ENCODE measurements at places on chromosomes 1 and 21.
A peak's percentile ranks its signal among the peaks of the same experiment; 100 is the strongest.

GRCh38 chr1:58836408-58836807, 52.6 kb upstream of the JUN start:
- DNase-seq, result no peak

DNA sequence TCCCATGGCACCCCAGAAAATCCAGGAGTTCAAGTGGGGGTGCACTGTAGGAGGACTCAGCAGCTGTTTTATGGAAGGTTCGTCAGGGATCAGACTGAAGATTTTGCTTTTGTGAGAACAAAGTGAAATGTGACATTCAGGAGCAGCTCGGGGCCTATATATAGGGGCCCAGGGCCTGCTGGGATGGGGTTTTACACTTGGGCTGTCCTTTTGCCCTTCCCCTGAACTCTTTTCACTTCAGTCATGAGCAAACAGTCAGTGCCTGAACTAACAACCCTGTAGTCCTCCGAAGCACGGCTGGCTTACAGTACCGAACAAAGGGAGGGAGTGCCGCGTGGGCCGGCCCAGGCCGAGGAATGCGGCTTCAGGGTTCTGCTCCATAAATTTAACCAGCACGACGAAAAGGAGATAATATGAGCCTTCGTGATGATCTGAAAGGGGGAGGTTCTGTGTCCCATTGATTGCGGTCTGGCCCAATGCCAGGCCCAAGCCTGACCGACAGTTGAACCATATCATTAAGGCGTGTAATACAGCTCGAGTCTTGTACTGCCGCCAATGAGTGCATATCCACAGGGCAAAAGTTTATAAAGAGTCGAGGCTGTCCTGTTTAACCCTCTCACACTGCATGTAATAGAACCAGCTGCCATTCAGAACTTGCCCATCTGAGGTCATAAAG, 139.9 kb downstream of the DHRS3 start:
- DNase-seq, result no peak

GRCh38 chr1:53408013-53408754, 51.0 kb upstream of the DMRTB1 start:
- no peak for DNase-seq

DNA sequence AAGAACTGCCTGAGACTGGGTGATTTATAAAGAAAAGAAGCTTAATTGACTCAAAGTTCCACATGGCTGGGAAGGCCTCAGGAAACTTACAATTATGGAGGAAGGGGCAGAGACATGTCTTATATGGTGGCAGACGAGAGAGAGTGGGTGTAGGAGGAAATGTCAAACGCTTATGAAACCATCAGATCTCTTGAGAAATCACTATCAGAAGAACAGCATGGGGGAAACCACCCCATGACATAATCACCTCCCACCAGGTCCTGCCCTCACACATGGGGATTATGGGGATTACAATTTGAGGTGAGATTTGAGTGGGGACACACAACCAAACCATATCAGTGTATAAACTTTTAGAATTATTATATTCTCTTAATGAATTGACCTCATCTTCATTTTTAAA, 335.9 kb upstream of the DPYD start:
- DNase-seq, result no peak

GRCh38 chr1:25623731-25624130, 7.1 kb downstream of the MAN1C1 start:
- DNase-seq, result no peak

- DNase-seq, result no peak
Measured at GRCh38 chr1:214372092-214372491, 91.1 kb downstream of the SMYD2 start.

DNA sequence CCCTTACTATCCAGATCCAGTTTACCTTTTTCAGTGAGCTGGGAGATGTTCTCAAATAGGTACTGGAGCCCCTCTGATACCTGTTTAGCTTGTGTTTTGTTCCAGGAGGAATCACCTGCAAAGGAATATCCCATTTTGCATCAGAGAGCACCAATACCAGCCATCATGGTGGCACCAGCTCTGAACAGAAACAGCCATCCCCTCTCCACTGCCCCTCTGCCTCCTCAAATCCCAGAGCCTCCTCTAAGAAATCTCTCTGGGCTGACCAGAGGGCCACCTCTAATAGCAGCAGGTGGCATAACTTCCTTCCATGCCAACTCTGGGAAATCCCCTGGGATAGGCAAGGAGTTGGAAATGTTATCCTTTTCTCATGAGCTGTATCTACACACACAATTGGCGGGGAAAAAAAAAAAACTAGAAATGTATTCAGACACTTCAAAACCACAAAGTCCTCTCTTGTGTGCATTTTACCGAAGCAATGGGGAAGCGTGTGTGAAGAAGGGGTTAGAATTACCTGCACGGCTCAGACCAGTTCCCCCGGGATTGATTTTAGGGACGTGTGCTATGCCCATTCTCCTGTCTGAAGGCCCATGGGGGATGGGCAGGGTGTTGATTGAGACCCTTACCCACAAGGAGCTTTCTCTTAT, 2.4 kb downstream of the PGLYRP4 start:
- DNase-seq, result no peak

DNA sequence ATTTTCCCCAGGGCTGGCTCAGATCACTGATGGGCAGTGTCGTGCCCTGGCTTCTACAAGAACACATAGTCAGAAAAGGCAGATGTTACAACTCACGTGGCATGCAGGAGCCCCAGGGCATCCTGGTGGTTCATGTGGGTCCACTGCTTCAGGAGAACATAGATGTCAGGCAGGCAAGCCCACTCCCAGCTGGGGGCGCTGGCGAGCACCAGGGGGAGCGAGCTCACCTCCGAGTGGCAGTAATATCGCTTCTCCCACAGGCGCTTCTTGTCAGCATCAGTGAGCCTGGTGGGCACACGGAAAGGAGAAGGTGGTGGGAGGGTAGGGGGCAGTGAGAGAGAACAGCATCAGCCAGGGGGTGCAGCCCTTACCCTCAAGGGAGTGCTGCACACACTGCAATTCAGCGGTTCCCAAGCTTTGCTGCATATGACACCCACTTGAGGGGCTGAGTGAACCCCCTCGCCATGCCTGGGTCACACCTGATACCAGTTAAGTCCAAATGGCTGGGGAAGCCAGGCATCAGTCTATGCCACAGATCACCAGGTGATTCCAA, 34.3 kb upstream of the PPP1R15B start:
- peak; percentile 10 for DNase-seq

- no peak for DNase-seq
Measured at GRCh38 chr21:38249696-38250278, 7.0 kb upstream of the KCNJ15 start.

- DNase-seq, result no peak
Measured at GRCh38 chr1:180925471-180926051, 12.9 kb downstream of the KIAA1614 start.

- DNase-seq, result no peak
Measured at GRCh38 chr21:44952929-44953627, 13.2 kb downstream of the SLX9 start.

DNA sequence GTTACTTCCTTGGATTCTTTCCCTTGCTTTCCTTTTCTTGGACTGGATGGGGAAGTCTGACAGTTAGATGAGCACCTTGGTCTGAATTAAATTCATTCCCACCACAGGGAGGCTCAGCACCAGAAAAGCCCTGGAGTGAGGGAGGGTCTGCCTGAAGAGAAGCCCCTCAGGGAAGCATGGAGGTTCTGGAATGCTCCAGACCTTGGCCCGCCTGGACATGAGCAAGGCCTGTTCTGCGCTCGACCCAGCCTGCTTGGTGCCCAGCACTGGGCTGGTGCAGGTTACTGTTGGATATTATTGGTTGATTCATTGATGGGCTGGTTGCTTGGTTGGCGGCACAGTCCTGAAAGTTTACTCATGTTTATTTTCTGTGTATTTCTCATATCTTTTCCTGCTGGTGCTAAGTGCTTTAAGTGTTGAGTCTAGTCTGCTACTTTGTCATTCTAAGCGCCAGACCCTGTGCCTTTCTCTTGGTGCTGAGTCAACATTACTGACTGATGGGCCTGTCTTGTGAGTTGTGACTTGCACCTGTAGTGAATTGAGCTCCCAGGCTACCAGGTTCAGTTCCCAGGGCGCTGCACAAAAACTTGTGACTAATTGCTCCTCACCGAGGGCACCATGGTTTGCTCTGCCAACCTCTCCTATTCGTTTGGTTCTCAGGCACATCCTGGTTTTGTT, 538.5 kb downstream of the KIF26B start:
- no peak for DNase-seq

DNA sequence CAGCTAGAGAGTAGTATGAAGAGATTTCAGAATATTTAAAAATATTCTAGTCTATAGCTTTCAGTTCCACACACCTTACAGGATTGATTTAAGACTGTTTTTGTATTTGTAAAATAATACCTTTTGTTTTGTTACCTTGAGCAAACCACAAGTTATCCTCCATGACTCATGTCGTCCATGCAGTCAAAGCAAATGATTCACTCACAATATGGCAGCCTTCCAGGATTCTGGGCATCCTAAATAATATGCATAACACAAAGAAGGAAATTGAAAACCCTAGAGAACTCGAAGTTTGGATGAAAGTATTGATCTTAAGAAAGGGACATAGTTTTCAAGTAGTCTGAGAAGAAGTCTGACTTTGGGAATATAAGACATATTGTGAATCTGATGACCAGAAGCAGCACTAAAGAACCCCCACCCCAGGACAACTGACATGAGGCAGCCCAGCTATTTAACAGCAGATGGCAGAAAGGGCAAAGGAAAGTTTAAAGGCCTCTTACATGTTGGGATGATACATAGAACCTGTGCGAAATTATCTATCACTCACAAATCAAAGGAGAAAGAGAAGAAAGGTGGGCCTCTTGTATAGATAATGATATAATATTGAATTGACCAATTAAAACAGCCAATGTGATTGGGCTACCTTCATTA, 857.9 kb downstream of the BRINP3 start:
- peak; percentile 88 for DNase-seq

- DNase-seq, result no peak
Measured at GRCh38 chr1:42214447-42214871, 49.9 kb upstream of the GUCA2A start.

- DNase-seq, result no peak
Measured at GRCh38 chr1:161954050-161954449, 69.6 kb downstream of the OLFML2B start.

GRCh38 chr1:7427605-7428300, 343.3 kb upstream of the VAMP3 start:
- DNase-seq, result no peak

DNA sequence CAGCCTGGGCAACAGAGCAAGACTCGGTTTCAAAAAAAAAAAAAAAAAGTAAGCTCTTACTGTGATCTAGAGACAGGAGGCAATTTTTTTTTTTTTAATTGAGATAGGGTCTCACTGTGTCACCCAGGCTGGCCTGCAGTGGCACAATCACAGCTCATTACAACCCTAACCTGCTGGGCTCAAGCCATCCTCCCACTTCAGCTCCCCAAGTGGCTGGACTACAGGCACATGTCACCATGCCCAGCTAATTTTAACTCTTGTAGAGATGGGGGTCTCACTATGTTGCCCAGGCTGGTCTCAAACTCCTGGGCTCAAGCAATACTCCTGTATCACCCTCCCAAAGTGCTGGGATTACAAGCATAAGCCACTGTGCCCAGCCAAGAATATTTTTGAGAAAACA, 7.4 kb downstream of the RPL22 start:
- no peak for DNase-seq

- peak; percentile 84 for DNase-seq
Measured at GRCh38 chr1:159177272-159177907, 6.0 kb downstream of the CADM3 start.

- no peak for DNase-seq
Measured at GRCh38 chr1:106921186-106921585, 135.3 kb upstream of the PRMT6 start.
